ENCODE measurements at places on chromosomes 1 and 21.

DNA sequence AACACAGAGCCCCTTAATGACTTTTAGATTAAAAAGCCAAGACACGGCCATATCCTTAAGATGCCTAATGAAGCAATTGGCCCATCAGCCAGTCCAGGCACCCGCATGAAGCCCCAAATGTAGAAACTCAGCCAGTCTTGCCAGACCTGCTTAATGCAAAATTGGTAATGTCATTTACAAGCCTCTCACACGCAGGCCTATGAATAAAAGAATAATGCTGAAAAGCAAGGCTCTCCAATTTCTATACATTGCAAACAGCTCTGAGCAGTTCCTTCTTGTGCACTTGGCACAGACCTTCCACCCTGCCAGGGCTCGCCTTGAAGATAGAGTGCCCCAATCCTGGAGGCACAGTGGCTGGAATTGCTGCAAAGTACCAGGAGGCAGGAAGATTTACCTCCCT, 498.9 kb downstream of the NPHP4 start:
- DNase-seq, result no peak

- no peak for DNase-seq
Measured at GRCh38 chr1:81978945-81979344, 178.2 kb downstream of the ADGRL2 start.

DNA sequence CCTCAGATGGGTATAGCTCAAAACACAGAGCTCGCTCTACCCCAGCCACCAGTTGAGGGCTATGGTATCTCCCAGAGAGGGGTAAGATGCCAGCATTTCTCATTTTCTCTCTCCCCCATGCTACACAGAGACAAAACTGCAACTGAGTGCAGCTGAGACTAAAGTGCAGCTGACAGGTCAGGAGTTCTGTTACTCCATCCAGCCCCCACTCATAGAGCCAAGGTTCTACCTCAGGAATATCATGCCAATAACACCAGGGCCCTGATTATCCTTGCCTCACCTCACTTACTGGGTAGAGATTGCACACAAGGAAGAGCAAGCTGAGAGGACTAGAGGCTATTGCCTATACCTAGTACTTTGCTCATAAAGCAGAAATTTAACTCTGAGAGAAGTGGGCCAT, 34.6 kb downstream of the DPYD start:
- no peak for DNase-seq

- DNase-seq, result no peak
Measured at GRCh38 chr21:42731264-42732032, 78.0 kb downstream of the PDE9A start.

DNA sequence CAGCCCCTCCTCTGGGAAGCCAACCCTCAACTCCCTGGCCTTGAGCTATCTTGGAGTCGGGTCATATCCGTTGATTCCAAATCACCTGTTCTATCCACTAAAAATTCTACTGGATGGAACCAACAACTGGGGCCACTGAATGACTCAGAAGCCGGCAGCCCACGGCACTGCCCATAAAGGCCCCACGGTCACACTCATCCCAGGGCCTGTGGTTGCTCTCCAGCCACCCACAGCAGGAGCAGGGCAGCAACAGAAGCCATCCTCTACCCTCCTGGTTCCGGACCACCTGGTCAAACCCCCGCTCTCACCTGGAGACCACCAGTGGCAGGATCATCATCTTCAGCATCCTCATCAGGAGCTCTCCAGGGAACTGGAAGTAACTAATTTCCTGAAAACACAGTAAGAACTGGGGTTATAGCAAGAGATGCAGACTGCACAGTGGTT, 8.4 kb downstream of the SLC1A7 start:
- no peak for DNase-seq

- DNase-seq, result peak; percentile 81
Measured at GRCh38 chr21:34807146-34807880, 138.5 kb downstream of the CLIC6 start.

DNA sequence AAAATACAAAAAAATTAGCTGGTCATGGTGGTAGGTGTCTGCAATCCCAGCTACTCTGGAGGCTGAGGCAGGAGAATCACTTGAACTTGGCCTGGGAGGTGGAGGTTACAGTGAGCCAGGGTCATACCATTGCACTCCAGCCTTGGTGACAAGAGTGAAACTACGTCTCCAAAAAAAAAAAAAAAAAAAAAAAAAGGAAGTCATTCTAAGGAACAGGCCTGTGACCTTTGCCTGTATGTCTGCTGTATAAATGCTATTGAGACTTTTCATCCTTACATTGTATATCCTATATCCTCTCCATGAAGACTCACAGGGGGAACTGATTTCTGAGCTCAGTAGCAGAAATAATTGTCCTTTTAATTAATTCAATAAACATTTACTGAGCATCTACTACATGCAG, 7.5 kb upstream of the CTPS1 start:
- DNase-seq, result no peak

- DNase-seq, result no peak
Measured at GRCh38 chr21:46597031-46597430, 7.9 kb downstream of the S100B start.

GRCh38 chr1:10155087-10155712, 55.2 kb upstream of the KIF1B start:
- DNase-seq, result no peak

- no peak for DNase-seq
Measured at GRCh38 chr1:174022080-174022975, at the start of gene RC3H1. Gene RC3H1 (minus strand): TSS chr1:174022357. CDS start chr1:173992985, 29,372 bp downstream.

- no peak for DNase-seq
Measured at GRCh38 chr1:193104502-193104906, 710 bp downstream of the GLRX2 start.

DNA sequence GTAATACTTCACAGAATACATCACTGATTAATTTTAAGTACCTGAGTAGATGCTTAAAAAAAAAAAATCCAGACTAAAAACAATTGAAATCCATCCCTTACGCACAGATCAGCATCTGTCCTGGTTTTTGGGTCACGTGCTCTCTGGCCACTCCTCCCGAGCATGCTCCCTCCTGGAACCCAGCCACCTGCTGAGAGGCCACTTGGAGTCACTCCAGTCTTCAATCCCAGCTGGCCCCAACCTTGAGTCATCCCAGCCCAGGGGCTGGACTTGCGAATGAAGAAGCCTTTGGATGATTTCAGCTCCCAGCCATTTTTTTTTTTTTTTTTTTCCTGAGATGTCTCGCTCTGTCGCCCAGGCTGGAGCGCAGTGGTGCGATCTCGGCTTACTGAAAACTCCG, 8.9 kb downstream of the MAP1LC3C start:
- DNase-seq, result peak; percentile 71

DNA sequence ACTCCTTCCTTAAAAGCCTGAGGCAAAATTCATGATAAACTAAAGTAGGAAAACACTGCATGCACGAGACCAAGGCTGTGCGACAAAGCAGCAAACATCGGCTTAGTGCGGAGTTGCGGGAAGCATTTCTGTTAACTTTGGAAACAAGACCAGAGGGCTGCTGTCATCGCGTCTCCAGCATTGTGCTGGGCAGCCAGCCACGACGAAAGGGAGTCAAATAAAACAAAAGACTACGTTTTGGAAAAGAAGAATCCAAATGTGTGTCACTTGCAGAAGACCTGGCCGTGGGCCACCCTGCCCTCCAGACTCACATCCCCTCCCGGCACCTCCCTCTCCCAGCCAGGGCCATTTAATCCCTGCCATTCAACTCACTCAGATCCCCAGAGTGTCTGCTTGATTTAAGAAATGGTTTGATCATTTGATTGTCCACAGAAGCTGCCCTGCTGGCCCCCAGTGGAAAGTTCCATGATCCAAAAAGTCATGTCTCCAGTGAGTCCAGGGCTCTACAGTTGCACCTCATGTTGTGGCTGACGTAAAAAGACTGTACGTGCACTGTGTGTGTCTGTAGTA, 2.4 kb upstream of the KRTAP10-11 start:
- DNase-seq, result no peak

- DNase-seq, result no peak
Measured at GRCh38 chr1:44661781-44662682, 12.2 kb downstream of the TMEM53 start.

DNA sequence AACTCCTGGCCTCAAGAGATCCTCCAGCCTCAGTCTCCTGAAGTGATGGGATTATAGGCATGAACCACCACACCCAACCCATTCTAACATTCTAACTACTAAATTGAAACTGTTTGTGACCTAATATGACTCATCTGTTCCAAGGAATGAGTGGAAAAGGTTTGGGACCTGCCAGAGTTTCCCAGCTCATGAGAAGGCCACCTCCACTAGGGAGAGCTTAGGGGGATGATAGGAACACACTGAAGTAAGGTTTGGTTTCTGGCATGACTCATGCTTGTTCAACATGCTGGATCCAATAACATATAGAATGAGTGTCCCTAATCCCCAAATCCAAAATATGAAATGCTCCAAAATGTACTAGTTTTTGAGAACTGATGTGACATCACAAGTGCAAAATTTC, 18.9 kb upstream of the SCAF4 start:
- no peak for DNase-seq

GRCh38 chr1:8989821-8990220, 36.4 kb downstream of the SLC2A7 start:
- DNase-seq, result no peak

DNA sequence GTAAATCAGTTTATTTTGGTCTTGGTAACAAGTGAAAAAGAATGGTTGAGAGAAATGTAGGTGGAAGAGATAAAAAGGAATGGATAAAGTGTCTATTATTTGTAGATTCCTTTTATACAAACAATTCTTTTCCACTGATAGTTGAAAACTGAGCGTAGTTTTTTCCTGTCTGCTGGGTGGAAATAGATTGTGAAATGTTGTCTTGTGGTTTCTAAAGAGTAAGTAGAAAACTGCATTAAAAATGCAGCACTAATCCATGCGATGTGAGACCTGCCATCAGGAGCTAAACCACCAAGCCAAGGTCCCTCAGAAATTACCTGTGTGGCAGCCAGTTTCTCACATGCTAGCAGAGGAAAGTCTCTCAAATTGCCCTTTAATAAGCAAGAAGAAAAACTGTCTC, 103.2 kb upstream of the SLC44A3 start:
- DNase-seq, result no peak

GRCh38 chr1:212935387-212935981, 14.9 kb upstream of the VASH2 start:
- no peak for DNase-seq

DNA sequence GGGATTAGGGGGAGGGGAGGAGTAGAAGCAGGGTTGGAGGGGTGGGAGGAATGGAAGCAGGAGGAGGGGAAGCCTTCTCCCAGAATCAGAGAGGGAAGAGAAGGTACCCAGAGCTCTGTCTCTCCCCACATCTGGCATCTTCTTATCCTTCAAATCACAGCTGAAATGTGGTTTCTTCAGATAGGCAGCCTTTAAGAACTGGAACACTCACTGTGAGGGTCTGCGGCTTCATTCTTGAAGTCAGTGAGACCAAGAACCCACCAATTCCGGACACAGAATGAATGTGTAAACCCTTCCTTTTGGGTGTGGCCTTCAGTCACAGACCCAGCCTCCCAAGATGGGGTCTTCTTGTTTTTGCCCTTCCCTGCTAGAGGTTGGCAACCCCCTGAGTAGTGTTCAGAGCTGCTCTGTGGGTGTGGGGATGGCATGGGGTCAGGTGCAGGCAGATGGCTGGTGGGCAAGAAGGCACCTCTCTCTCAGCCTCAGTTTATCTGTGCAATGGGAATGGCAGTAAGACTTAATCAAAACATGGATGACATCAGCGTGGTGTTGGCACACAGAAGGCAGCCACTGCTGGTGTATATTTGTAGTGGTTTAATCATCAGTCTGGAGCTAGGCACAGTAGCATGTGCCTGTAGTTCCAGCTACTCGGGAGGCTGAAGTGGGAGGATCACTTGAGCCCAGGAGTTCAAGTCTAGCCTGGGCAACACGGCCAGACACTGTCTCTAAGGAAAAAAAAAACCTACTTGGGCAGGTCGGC, 7.2 kb downstream of the FAAH start:
- DNase-seq, result no peak

All from AG04450 (cell line).